ENCODE measurements at places on chromosomes 4 and X.

DNA sequence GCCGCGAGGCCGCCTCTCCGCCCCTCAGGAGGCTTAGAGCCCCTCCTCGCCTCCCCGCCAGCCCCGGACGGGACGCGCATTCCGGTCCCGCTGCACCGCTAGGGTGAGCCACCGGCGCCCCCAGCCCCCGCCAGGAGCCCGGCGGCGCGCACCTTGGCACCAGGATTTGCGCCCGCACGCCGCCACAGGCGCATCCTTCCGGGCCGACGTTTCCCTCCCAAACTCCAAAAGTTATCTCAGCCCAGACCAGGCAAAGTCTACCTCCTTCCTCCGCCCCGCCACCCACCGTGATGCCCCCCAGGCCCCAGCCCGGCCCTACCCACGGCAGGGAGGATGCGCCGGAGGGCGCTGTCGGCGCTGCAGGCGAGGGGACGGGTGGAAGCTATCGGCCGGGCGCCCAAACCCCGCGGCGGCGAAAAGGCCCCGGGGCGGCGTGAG, 538 bp downstream of the SCML2 start:
- peak; percentile 14 for DNase-seq

GRCh38 chr4:159012381-159012780, 90.5 kb upstream of the RAPGEF2 start:
- DNase-seq, result no peak

DNA sequence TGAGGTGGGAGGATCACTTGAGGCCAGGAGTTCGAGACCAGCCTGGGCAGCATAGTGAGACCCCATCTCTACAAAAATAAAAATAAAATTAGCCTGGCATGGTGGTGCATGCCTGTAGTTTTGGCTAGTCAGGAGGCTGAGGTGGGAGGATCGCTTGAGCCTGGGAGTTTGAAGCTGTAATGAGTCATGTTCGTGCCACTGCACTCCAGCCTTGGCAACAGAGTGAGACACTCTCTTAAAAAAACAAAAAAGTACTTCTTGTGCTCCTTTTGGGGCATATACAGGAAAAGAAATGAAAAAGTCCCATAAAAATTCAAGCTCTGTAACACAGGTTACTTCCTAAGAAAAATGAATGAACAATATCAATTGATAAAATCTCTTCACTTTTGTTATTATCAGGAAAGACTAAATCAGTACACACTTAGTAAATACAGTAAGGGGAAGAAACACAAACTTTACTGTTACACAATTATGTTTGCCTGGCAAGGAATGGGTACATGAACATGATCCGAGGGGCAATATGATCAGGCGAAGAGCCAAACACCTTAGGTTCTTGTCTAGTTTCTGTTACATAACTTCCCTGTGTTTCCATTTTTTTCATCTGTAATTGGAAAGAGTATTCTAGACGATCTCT, 46.9 kb downstream of the CCDC158 start:
- DNase-seq, result no peak

GRCh38 chrX:129749069-129749468, 10.3 kb downstream of the XPNPEP2 start:
- DNase-seq, result no peak

DNA sequence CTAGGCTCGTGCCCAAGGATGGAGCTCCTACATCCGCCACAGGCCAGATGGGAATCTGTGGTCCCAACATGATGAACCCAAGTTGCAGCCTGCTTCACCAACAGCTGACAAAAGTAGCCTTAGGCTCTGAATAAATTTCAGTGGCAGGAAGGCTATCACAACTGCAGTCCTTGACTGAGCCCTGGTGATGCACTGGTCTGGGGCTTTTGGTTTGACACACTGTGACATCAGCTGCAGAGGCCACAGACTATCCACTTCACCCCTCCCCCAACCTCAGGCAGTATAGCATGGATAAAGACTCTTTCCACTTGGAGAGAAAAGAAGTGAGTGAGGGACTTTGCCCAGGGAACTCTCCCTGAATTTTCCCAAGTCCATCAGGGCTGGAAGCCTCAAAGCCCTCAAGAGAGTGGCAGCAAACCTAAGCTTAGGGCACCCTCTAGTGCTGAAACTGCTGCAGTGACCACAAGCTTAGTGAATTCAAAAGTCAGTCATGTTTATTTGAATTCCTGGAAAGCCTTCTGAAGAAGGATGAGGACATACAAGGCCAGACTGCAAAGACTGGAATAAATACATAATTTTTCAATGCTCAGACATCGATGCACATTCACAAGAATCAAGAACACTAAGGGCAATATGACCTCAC, 135.0 kb upstream of the TENT5D start:
- no peak for DNase-seq

DNA sequence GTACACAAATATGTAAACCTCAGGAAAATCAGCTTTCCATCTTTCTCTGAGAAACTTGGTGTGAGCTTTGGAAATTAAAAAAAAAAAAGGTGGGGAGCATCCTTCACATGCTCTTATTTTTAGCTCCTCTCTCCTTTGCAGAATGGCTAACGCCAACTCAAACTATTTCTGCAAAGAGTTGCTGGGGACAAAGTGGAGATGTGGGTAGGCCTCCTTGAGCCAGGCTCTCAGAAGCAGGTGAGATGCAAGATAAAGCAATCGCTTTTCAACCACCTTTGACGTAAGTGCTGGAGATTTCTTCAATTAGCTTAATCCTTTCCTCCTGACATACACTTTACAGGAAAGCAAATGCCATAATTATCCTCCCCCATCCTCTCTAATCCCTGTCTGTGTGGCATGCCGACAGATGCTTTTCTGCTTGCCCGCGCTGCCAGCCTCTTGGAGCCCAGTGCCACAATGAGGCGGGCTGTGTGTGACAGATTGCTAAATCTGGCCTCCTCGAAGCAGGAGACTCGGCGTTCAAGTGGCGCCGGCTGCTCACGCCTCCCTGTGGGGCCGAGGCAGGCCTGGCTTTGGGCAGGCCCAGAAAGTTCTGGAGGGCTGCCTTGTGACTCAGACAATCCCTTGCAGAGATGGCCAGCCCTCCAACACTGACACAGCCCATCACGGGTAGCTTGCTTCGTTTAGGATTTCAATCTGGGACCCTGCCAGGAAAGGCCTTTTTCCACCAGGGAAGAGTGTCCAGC, 64.9 kb upstream of the SOD3 start:
- no peak for DNase-seq

- DNase-seq, result no peak
These were observed 142.3 kb downstream of the INPP4B start for GRCh38 chr4:142703694-142704309.

DNA sequence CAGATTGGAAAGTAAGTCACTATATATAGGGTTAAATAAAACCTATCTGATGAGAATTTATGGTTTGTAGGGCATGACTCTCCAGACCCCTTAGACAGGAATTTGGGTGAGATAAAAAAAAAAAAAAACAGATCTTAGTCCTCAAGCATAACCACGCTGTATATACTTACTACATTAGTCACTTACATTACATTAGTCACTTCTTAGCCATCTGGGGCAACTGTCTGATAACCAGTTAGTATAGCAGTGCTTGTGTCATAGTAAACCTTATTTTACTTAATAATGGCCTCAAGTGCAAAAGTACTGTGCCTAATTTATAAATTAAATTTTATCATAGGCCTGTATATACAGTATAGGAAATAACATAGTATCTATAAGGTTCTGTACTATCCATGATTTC, 60.2 kb upstream of the RPS6KA6 start:
- DNase-seq, result no peak

DNA sequence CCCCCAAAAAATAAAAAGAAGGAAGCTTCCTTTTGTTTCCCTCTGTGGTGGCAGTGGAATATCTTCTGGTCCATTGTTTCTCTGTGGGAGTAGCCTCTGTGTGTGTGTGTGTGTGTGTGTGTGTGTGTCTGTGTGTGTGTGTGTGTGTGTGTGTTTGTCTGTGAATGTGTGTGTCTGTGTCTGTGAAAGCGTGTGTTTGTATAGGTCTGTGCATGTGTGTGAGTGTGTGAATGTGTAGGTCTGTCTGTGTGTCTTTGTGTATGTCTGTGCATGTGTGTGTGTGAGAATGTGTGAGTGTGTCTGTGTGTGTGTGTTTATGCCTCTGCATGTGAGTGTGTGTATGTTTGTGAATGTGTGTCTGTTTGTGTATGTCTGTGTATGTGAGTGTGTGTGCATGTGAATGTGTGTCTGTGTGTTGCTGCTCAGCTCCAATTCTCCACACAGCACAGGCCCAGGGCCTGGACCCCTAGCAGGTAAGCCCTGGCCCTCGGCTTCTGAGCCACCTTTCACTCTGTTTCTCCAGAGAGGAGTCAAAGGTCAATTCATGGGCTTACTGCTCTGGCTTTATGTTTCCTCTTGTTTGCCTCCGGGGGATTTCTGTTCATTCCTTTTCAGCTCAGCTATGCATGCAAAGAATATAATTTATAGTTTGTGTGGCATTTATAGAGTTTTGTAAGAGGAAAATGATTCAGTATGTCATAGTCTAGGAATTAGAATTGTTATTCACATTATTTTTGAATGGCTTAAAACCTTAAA, 89.8 kb downstream of the UCHL1 start:
- DNase-seq, result no peak

GRCh38 chr4:76219299-76220055, 5.9 kb upstream of the SCARB2 start:
- no peak for DNase-seq

GRCh38 chrX:12679522-12679921, 111.7 kb upstream of the PRPS2 start:
- no peak for DNase-seq

- no peak for DNase-seq
These were observed 1157.4 kb downstream of the FAM133A start for GRCh38 chrX:94831364-94831763.

DNA sequence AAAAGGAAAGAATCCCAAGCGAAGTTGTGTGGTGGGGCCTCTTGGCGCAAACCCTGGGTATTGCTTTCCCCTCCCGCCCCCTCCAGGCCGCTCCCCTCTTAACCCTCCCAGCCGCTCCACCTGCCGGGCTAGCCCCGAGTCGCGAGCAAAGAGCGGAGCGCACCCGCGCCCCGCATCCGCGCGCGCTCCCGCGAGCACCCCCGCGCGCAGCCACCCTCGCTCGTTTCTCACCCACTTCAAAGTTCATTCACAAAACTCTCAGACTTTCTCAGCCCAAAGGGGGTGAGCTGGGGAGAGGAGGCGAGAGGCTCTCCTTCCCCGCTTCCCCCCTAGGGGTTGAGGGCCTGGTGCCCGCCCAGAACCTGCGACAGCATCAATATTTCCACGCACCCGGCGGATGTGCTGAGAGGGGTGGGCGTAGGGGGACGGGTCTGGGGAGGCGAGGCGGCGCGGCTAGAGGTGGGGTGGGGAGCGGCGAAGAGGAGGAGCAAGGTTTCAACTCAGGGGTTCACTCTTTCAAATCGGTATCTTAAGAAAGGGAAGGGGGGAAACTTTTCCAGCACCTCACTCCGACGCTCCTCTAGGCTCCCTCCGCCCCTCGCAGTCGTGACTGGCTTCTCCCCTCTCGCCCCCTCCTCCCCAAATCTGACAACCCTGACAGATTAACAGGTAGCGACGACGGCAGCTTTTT, 1.8 kb downstream of the MAML3 start:
- peak; percentile 86 for DNase-seq

GRCh38 chrX:149248073-149248625, 257.0 kb downstream of the IDS start:
- no peak for DNase-seq

DNA sequence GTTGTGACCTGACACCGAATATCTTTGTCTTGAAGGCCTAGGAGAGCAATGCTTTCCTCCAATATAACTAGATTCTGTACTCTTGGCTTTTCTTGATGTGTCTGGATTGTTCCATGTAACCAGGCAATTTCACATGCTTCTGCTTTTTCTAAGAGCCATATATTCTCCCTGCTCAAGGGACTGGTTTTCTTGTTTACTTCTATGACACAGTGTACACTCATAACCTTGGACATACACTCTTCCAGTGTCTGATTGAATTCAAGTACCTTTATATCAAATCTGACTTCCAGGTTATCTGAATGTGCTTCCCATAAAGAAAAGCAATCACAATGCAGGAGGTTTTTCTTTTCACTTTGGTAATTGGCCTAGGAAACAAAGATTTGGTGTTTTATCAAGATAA, 17.4 kb upstream of the EIF4E start:
- DNase-seq, result no peak

DNA sequence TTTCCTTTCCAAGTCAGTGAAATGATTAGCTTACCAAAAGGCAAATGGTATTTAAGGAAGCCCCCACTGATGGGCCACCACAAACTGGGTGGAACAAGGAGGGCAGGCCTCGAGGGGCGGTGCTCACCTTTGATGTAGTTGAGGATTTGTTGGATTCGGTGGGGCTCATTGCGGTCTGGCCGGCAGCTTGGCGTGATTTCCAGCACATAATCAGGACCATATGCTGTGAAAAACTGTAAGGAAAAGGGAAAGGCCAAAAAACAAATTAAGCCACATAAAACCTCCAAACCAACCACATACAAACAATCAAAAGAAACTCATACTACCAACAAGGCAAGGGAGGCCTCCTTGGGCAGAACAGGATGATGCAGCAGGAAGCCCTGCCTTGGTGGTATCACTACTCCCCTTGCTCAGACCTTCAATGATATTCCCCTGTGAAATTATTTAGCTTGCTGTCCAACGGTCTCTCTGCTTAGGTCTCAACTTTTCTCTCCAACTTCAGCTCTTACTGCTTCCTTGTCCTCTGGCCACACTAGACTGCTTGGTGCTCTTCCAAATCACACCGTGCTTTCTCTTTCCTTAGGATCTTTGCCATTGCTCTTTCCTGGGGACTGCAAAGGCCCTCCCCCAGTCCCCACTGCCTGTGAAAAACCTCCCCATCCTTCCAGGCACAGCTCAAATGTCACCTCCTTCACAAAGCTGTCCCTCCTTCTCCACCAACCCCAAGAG, 46.1 kb upstream of the CITED1 start:
- no peak for DNase-seq

GRCh38 chr4:140595065-140595464, 26.3 kb upstream of the UCP1 start:
- no peak for DNase-seq

DNA sequence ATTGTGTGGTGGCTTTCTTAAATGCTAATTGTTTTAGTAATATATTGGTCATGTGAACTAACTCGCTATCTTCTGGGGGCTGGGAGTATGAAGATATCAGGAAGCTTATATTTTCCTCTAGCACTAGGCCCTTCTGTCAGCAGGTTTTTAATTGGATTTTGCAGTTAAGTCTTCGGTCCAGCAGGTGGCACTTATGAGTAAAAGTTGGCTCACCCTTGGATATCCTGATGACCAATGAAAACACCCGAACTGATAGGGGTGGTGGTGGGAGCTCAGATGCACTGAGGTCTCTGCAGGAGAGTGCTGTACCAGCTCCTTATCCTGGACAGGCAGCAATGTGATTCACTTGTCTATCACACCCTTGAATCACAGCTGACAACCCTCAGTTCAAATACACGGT, 1365.8 kb upstream of the DIAPH2 start:
- no peak for DNase-seq

GRCh38 chrX:54492340-54492739, 3.7 kb downstream of the FGD1 start:
- DNase-seq, result no peak

DNA sequence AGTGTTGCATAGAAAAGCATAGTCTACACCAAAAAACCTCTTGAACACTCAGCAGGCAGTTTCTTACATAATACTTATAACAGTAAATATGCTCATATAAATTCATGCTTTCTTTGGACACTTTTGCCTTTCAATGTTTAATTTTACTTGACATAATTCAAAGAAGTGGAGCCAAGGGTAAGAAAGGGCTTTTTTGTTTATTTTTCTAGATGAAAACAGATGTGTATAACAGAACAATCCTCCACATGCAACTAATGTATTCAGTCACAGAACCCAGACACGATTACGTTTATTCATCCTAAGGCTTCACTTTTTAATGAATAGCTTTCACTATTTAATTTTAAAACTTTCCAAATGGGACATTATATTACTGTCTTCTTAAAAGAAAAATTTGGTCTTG, 58.0 kb upstream of the PTPN13 start:
- DNase-seq, result no peak
